Stomach (tissue), 19 donors: ENCODE measurements at places on chromosomes 3 and 15.

DNA sequence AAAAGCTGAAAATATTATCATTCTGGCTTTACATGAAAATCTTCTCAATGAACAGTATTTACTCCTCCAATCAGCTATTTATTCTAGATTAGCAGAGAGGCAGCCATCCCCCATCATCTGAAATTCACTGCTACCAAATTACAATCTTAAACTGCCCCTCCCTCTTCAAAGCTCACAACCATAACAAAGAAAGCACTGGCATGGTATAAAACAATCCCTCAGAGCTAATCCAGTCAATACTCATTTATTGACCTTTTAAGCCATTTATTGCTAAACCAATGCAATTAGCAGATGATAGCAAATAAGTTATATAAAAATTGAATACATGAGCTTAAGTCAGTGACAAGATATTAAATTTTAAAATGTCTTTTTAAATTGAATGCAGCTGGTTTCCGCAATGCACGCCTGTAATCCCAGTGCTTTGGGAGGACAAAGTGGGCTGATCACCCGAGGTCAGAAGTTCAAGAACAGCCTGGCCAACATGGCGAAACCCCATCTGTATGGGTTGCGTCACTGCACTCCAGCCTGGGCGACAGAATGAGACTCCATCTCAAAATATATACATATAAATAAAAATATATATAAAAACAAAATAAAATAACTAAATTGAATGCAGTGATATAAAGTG is 12.1 kb downstream of the SLC4A7 start:
- H3K4me3 ChIP-seq = no peak overlapping the region
- H3K4me1 ChIP-seq = no peaks in the 10 kb centered on the region
- no peak for DNase-seq
- no peaks in the 10 kb centered on the region for H3K27me3 ChIP-seq

DNA sequence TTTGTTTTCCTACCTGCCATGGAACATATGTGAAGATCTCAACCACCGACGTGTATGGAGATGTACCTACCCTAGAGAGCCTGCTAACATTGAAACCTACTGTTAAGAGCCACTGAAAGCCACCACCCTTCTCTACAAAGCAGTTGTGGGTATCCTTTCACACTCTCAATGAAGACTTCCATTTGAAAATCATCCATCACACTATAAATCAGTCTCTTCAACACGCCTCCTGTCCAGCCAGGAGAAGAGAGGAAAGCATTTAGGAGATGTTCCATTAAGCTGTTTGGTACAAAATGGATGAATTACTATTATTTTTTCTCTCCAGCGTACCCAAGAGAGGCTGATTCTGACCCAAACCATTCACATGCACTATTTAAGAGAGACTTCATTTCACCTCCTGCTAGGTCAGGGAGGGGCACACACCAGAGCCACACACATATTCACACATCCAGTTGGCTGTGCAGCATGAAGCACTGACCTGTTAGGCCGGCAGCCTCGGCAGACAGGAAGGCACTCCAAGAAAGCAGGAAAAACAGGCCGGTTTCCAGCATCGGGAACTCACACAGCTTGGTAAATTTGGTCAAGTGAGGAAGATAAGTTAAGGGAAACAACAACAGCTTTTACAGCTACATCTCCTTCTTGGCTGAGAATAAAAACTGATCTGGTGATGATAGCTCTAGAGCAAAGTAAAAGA is 274.5 kb downstream of the SLC9A9 start:
- DNase-seq = no peak
- no peaks in the 10 kb centered on the region for H3K27me3 ChIP-seq
- H3K4me3 ChIP-seq = no peak overlapping the region
- H3K4me1 ChIP-seq = no peaks in the 10 kb centered on the region
- H3K27ac ChIP-seq = no peak overlapping the region
- peaks cover 24% of the 10 kb centered on the region for H3K36me3 ChIP-seq

- no peak for DNase-seq
- peaks cover 28% of the 10 kb centered on the region for H3K4me1 ChIP-seq
- peaks cover 48% of the 10 kb centered on the region for H3K36me3 ChIP-seq
- H3K27me3 ChIP-seq = no peaks in the 10 kb centered on the region
- peak overlapping the region; percentile 91 for H3K4me3 ChIP-seq
These were observed 32.3 kb downstream of the RPN1 start for GRCh38 chr3:128618398-128618726.

GRCh38 chr3:15787526-15787925 is 10.3 kb downstream of the ANKRD28 start:
- no peaks in the 10 kb centered on the region for H3K36me3 ChIP-seq
- H3K27me3 ChIP-seq = no peaks in the 10 kb centered on the region
- DNase-seq = no peak
- H3K27ac ChIP-seq = no peak overlapping the region

GRCh38 chr15:50476143-50476542 is 51.9 kb downstream of the USP8 start:
- H3K27me3 ChIP-seq = no peaks in the 10 kb centered on the region
- no peak overlapping the region for H3K4me3 ChIP-seq
- H3K4me1 ChIP-seq = no peaks in the 10 kb centered on the region
- no peak overlapping the region for H3K27ac ChIP-seq
- DNase-seq = no peak
